ENCODE measurements at places on chromosomes 1 and 21. TPM values are rescaled to one million over a fixed set of nuclear protein-coding genes. Genes with fewer than 3 reads are reported as not detected.

Gene LIN28A
- total RNA-seq: not detected

Gene DCST2
- total RNA-seq: not detected

Gene SLC9C2
- not detected for total RNA-seq

Gene ZNF683
- total RNA-seq: not detected

Gene ERG
- 0.44 TPM for total RNA-seq

Gene AMY1B
- total RNA-seq: not detected

Gene SCP2
- 322 TPM for total RNA-seq

Gene ST6GALNAC3
- total RNA-seq: 0.99 TPM

Gene CFAP141
- total RNA-seq: not detected

Gene PGLYRP4
- total RNA-seq: not detected

Gene CYP4A22
- total RNA-seq: not detected

Gene PIGP
- 3.9 TPM for total RNA-seq

Gene HSPB7
- total RNA-seq: 3.3 TPM

Gene IFNLR1
- not detected for total RNA-seq
